ENCODE measurements at places on chromosomes 6 and 20.

DNA sequence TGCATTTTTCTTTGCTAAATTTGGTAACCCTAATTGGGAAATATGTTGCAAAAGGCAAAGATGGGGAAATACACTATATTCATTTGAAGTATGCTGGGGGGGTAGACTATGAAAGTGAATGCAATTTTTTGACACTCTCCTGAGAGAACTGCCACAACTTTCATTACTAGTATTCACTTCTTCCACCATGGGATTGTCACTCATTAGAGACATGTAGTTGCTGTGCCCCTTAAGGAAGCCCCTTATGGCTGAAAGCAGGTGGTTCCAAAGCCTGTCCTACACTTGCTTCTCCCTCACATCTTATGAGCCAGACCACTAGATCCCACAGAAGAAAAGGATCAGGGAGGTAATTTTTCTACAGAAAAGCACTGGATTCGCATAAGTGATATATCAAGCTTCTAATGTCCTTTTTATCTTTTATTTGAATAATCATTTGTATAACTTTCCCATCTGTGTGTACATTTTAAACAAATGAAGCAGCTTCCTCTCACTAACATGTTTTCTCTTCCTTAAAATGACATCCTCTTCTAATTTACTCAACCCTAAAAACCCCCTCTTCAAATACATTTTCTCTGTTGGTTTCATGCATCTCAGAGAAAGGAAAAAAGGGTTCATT lies 83.8 kb downstream of the GCLC start:
- no peak overlapping the region for H3K27ac ChIP-seq
- DNase-seq: no peak
- H3K36me3 ChIP-seq: no peaks in the 10 kb centered on the region
- no peaks in the 10 kb centered on the region for H3K4me1 ChIP-seq
- H3K27me3 ChIP-seq: no peaks in the 10 kb centered on the region
- H3K4me3 ChIP-seq: no peak overlapping the region

GRCh38 chr6:123417535-123417934 lies 219.2 kb downstream of the TRDN start:
- peaks cover 3% of the 10 kb centered on the region for H3K4me1 ChIP-seq
- no peak overlapping the region for H3K27ac ChIP-seq
- H3K27me3 ChIP-seq: no peaks in the 10 kb centered on the region

- no peak overlapping the region for H3K4me3 ChIP-seq
- H3K4me1 ChIP-seq: no peaks in the 10 kb centered on the region
- no peaks in the 10 kb centered on the region for H3K36me3 ChIP-seq
- H3K27ac ChIP-seq: no peak overlapping the region
- no peaks in the 10 kb centered on the region for H3K27me3 ChIP-seq
Measured at GRCh38 chr20:16290358-16290757, 282.9 kb downstream of the KIF16B start.

- no peak for DNase-seq
- no peaks in the 10 kb centered on the region for H3K36me3 ChIP-seq
- no peaks in the 10 kb centered on the region for H3K4me1 ChIP-seq
- H3K4me3 ChIP-seq: no peak overlapping the region
- no peak overlapping the region for H3K27ac ChIP-seq
Measured at GRCh38 chr6:153729189-153729588, 309.9 kb upstream of the OPRM1 start.

GRCh38 chr6:12546410-12547002 lies 170.1 kb upstream of the PHACTR1 start:
- H3K4me3 ChIP-seq: no peak overlapping the region
- no peaks in the 10 kb centered on the region for H3K27me3 ChIP-seq
- DNase-seq: no peak
- no peaks in the 10 kb centered on the region for H3K36me3 ChIP-seq

- H3K4me3 ChIP-seq: no peak overlapping the region
Measured at GRCh38 chr20:33234050-33234449, 1.7 kb upstream of the BPIFA1 start.

- no peak overlapping the region for H3K4me3 ChIP-seq
- no peak overlapping the region for H3K27ac ChIP-seq
- no peaks in the 10 kb centered on the region for H3K36me3 ChIP-seq
- DNase-seq: no peak
- no peaks in the 10 kb centered on the region for H3K27me3 ChIP-seq
- H3K4me1 ChIP-seq: no peaks in the 10 kb centered on the region
Measured at GRCh38 chr6:10995114-10995707, 48.9 kb downstream of the ELOVL2 start.

GRCh38 chr6:26304797-26305640 lies 60.0 kb upstream of the BTN3A2 start:
- no peaks in the 10 kb centered on the region for H3K36me3 ChIP-seq
- H3K27me3 ChIP-seq: no peaks in the 10 kb centered on the region
- DNase-seq: peak; percentile 80
- peak overlapping the region; percentile 42 for H3K4me3 ChIP-seq
- peak overlapping the region; percentile 55 for H3K27ac ChIP-seq

GRCh38 chr6:169867751-169868191 lies 116.3 kb downstream of the ERMARD start:
- no peak overlapping the region for H3K4me3 ChIP-seq
- DNase-seq: no peak
- H3K36me3 ChIP-seq: no peaks in the 10 kb centered on the region
- H3K27ac ChIP-seq: no peak overlapping the region

- DNase-seq: peak; percentile 75
- no peak overlapping the region for H3K27ac ChIP-seq
- H3K4me1 ChIP-seq: no peaks in the 10 kb centered on the region
- H3K36me3 ChIP-seq: peaks cover 8% of the 10 kb centered on the region
Measured at GRCh38 chr6:130843575-130844320, 16.5 kb downstream of the SMLR1 start.

Measured in A673 (cell line).